CD4-positive, alpha-beta T cell treated with Interleukin-6 at 100 ng/mL for 8 hours (primary cell): ENCODE measurements at places on chromosomes 12 and 14.
A peak's percentile ranks its signal among the peaks of the same experiment; 100 is the strongest.

GRCh38 chr12:44703182-44703910 is 172.8 kb downstream of the NELL2 start:
- no peak for DNase-seq

DNA sequence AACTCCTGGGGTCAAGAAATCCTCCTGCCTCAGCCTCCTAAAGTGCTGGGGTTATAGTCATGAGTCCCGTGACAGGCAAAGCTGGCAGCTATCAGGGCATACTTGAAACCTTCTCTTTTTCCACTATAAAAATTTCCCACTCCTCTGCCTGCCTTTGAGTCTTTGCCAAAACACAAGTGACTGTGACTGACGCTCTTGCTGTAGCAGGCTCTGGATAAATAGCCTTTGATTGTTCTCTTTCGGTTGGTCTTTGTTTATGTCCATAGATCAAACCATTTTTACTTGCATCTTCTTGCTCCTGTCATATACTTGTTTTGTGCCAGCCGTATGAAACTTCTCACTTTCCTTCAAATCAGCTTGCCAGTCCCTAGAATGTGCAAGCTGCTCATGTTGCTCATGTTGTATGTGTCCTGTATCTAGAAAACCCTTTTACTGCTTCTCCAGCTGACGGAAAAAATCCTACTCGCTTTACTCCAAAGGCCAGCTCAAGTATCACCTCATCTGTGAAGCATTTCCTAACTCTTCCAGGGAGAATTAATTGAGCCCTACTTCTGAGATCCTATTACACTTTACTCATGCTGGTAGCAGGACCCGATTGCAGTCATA is 73.1 kb downstream of the RESF1 start:
- no peak for DNase-seq

DNA sequence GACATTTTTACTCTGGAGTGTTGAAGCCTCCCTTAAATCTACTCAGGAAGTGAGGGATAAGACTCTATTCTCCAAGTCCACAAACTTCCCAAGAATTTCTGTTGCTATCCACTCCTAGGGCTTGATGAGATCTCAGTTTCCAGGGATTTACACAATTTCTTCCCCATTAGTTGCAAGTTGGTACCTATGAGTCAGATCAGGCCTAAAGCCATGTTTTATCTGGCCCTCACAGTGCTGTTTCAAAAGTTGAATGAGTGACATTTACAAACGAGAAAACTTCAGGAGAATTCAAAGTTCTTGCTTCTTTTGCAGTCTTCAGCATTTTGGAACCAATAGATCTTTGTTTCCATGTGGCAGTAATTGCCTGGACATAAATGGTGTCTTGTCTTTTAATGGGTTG is 156.4 kb upstream of the SYT10 start:
- DNase-seq, result no peak

DNA sequence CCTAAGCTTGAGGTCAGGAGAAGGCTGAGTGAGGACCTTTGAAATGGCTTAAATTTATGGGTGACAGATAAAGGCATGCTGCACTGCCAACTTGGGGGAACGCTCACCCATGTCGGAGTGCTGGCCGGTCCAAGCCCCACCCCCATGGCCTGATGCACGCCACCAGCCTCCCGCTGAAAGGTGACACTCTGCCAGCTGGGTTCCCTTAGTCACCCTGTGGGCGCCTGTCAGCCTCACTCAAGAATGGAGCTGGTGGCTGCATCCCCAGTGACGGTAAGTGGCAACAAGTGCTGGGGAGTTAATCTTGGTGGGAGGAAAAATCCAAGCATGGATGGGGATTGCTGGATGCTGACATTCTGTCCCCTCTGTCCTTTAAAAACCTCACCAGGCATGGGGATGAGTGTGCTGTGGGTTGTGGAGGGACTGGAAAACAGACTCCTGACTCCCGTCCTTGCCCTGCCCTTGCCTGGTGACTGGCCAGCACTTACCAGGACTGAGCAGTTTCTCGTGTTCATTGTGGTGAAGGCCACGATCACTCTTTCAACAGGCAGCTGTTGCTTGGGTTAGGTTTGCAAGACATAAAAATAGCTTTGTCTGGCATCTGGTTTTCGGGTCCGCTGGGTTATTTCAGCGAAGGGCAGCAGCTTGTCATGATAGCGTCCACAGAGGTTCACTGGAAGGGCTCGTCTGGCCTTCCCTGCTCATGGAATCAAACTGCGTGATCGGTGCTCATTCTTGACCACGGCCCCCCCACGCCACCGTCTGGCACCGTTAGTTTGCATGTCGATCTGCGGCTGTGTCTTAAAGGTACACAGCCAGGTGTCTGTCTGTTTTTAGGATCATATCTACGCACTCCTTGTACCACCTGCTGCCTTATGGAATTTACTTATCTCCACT is 15.0 kb downstream of the ACACB start:
- DNase-seq, result no peak

- DNase-seq, result no peak
Observed at GRCh38 chr14:92917041-92917940, 5.7 kb upstream of the CHGA start.

DNA sequence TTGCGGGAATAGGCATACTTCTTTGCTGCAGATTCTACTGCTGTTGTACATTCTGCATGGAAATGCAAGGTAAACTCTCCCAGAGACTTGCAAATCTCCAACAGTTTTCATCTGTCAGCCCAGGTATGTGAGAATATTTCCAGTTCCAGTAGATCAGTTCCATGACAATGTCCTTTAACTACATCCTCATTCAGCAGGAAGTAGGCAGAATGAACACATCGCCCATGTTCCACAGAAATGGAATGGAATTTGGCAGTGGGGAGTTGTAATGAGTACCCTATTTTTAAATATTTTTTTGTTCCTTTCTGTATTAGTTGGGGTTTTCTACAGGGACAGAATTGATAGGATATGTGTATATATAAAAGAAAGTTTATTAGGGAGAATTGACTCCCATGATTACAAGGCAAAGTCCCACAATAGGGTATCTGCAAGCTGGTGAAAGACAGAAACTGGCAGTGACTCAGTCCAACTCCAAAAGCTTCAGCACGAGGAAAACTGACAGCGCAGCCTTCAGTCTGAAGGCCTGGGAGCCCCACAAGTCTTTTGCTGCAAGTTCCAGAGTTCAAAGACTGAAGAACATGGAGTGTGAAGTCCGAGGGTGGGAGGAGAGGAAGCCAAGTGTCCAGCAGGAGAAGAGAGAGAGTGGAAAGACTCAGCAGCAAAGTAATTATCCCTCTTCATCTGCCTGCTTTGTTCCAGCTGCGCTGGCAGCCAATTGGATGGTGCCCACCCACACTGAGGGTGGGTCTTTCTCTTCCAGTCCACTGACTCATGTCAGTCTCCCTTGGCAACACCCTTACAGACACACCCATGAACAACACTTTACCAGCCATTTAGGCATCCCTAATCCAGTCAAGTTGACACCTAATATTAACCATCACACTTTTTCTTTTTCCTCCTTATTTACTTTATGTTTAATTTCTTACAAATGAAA is 110.4 kb upstream of the SCAF11 start:
- DNase-seq, result no peak

DNA sequence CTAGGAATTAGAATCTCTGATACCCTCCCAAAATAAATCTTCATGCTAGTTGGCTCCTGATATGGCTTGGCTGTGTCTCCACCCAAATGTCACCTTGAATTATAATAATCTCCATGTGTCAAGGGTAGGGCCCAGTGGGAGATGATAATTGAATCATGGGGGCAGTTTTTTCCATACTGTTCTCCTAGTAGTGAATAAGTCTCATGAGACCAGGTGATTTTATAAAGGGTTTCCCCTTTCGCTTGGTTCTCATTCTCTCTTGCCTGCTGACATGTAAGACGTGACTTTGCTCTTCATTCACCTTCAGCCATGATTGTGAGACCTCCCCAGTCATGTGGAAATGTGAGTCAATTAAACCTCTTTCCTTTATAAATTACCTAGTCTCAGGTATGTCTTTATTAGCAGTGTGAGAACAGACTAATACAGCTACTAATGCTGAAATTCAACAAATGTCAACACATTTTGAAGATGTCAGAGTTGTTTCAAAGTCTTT is 12.2 kb upstream of the SPTSSA start:
- DNase-seq, result no peak

DNA sequence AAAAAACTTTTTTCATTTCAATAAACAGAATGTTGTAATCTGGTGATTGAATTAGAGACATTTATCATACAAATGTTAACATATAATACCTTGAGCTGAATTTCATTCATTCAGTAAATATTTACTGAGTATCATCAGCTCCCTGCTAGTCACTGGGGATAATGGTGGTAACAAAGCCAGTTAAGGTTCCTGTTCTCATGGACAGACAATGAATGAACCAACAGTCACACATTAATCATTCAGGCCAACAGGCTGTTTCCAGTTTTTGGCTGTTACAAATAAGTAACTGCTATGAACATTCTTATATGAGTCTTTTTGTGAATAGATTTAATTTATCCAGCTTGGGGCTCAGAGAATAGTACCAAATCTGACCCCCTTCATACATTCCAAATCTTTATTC is 13.5 kb downstream of the EXD2 start:
- no peak for DNase-seq

- DNase-seq, result peak; percentile 22
Observed at GRCh38 chr12:31732926-31733548, 4.2 kb upstream of the AMN1 start.

DNA sequence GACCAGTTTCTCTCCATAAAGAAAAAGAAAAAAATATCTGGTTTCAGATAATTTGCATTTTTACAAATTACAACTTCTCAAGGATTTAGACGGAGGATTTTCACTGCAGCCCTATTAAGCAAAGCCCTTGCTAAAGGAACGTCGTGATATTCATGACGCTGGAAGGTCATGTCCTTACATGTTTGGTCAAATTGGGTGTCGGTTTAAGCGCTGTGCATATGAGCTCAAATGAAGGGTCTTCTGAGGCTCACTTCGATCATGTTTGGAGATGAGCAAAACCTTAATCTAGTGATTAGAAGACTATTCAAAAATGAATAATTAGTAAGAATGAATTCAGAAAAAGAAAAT is 67.3 kb upstream of the USP15 start:
- DNase-seq, result no peak

DNA sequence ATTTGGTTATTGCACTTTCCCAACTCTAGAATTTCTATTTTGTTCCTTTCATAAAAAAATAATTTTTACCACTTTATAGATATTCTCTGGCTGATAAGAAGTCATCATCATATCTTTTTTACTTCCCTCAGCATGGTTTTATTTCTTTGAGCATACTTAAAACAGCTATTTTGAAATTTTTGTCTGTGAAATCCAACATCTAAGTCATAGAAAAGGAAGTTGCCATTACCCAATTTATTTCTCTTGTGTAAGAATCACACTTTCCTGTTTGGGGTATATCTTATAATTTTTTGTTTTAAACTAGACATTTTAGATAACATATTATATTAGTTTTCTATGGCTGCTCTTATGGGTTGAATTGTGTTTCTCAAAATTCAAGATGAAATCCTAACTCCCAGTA is 400.2 kb upstream of the OR4E1 start:
- DNase-seq, result no peak
